Inflammatory macrophage treated with lipopolysaccharide for 1 hour (primary cell): ENCODE measurements at places on chromosomes 7 and 10.
A peak's percentile ranks its signal among the peaks of the same experiment; 100 is the strongest.

GRCh38 chr7:24982917-24983316 is 2.9 kb upstream of the OSBPL3 start:
- DNase-seq = no peak

DNA sequence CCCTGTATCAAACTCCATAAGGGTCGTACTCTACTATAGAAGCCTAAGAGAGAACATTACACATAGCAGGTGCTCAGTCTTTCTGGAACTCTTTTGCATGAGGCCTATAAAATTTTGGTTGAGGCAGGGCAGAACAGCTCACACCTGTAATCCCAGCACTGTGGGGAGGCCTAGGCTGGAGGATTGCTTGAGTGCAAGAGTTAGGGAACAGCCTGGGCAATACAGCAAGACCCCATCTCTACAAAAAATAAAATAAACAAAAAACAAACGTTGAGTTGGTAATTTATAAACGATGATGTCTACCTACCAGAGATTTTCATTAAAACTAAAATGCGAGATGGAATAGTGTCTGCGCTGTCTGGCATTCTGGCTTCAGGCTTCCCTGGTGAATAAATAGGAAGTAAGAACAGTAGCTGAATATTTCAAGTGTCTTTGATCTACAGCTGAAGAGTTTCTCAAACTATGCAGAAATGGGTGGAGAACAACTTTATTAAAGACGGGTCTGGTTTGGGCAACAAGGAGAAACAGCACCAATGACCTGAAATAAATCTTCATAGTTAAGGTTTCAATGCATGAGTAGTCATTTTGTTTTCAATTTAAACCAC is 774 bp downstream of the PON2 start:
- DNase-seq = peak; percentile 5

DNA sequence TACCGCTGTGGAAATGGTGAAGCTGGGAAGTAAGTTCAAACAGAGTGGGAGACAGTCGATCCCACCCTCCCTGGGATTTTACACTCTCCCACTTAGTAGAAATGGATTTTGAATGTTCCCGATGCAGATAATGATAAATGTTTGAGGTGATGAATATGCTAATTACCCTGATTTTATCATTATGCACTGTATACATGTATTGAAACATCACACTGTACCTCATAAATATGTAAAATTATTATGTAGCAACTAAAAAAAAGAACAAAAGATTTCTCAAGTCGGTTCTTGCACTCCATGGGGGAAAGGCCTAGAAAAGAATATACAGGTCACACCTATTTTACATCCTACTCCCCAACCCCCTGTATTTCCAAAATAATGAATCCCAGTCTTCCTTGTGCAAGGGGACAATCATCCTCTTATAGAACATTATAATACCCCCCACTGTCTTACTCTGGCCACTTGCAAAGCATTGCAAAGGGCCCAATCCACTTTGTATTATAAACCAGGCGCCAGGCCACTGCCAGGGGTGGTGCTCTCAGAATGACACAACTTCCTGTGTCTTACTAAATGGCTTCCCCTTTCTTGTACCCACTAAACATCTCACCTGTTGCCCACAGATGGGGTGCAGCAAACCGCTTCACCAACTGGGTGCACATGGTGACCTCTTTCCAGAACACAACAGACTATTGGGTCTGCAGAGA is 20.6 kb upstream of the OR2AE1 start:
- DNase-seq = no peak

GRCh38 chr7:65444899-65445823 is 71.5 kb downstream of the ZNF92 start:
- DNase-seq = no peak

- DNase-seq = no peak
Measured at GRCh38 chr7:2465928-2466327, 10.3 kb downstream of the GRIFIN start.

DNA sequence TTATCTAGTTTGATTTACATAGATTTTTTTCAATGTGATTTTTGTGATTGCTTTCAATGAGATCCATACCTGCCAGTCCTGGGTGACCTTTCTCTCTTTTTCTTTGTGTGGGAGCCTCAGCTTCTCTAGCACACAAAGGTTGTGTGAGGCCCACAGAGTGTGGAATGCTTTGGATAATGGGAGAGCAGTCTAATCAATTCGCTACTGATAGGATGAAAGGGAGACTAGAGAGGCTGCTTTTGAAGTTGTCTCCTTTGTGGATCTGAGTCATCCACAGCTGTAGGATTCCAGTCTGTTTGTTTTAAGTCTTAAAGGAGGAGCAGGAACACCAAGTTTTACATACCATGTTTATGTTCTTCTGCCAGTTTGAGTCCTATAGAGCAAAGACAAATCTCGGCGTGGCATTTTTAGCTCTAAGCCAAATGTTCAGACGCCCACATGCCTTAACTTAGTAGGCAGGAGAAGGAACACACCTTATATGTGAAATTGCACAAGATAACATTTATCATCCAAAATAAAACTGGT is 330.0 kb downstream of the ARL4A start:
- DNase-seq = no peak

DNA sequence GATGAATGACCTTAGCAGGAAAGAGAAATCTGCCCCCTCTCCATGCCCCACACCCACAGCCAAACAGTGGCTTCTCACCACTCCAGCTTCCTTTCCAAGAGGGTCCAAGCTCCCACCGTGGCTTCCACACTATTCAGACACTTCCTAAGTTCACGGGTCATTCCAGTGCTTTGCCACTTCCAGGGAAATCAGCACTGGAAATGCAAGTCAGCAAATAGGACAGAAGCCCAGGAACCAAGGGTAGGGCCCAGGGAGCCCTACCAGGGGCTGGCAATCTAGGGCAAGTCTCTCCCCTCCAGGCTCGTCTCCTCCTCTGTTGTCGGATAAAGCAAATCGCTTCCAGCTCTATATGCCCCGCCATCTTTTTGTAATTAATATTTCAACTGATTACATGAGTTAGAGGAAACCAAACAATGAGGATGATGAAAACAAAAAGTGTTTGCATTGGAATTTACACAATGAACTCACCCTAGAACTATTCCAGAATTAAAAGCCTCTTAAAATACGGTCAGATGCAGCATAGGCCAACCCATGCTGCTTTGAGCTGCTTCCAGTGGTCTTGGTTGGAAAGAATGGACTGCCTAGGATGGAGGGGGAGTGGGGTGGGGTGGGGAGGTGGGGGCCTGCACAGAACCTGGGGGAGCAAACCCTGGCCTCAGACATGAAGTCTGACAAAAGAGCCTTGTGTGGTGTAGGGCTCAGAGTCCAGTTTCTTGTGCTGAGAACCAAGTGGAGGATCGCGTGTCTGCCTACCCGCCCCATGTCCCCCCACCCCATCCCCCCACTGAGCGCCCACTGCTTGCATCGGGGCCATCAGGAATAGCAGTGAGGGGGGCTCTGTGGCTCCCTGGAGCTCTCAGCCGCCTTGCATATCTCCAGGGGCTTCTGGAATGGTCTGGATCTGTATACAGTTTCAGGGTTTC is 74.6 kb upstream of the CPXM2 start:
- no peak for DNase-seq

- no peak for DNase-seq
Measured at GRCh38 chr7:4460597-4460996, 221.5 kb upstream of the FOXK1 start.

DNA sequence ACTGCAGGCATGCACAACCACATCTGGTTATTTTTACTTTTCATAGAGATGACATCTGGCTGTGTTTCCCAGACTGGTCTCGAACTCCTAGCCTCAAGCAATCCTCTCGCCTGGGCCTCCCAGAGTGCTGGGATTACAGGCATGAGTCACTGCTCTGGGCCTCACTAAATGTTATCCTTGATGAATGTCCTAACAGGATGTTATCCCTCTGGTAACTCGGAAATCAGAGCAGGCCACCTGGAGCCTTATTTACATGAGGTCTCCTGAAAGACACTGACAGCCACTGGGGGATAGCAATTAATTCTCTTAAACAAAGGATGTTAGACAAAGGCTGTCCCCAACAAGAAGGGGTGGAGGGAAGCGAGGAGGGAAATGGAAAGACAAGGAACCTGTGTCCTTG is 4.5 kb upstream of the ZNF438 start:
- no peak for DNase-seq

DNA sequence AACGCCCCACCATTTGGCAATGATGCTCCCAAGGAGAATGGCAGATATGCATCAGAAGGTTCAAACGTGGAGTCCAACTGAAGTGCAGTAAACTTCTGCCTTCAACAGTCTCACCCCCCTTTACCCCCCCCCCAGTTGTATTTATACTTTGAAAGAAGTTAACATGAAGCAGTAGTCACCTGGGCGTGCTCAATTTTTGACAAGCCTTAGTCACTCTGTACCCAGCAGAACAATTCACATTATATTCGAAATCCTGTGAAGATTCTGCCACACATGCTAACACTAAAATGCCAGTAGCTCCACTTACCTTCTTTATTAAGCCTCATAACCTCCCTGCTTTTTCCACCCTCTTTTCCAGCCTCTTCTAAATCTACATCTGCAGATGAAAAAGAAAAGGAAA is 894 bp downstream of the ATXN7L1 start:
- DNase-seq = no peak

GRCh38 chr10:118405928-118406327 is 63.8 kb upstream of the FAM204A start:
- no peak for DNase-seq

GRCh38 chr7:21185653-21186265 is 242.1 kb upstream of the SP4 start:
- no peak for DNase-seq

DNA sequence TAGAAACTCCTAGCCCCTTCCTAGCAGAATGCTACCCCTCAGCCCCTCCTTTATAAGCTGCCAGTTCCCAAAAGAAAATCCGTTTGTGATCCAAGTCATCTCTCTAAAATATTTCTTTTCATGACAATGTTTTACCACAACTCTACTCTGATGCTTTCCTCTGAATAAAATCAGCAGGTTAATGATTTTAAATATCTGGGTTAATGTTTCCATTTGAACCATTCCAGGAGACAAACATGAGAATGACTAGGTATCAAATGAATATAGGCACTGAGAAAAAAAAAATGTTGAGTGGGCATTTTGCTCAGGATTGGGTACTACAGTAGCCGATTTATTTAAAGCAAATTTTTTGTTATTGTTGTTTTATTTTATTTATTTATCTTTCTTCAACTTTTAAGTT is 360.3 kb downstream of the WDR11 start:
- DNase-seq = no peak

- no peak for DNase-seq
Measured at GRCh38 chr10:89351412-89351779, 23.6 kb downstream of the IFIT3 start.

DNA sequence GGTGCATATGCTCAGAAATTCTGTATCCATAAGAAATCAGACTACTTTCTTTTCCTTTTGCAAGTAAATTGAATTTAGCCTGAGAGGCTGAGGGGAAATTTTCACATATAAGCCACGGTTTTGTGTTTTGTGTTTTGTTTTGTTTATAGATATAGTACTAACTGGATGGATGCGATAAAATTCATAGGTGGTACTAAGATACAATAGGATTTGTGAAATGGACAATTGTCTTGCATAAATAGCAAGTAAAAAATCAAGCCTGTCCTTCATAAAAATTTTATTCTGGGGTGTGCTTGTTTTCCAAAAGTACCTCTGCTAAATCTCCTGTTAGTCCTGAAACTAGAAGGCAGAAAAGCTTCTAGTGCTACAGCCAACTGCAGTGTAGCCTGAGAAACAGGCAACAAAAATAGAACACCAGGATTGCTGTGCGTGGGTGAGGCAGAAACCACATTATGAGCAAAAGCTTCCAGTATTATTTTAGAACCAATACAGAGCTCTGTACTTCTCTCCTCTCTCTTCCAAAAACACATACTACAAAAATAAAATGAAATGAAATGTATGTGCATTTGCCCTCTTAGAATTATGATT is 634 bp upstream of the HDAC9 start:
- peak; percentile 66 for DNase-seq

GRCh38 chr7:105978035-105978434 is 15.0 kb downstream of the CDHR3 start:
- DNase-seq = no peak

DNA sequence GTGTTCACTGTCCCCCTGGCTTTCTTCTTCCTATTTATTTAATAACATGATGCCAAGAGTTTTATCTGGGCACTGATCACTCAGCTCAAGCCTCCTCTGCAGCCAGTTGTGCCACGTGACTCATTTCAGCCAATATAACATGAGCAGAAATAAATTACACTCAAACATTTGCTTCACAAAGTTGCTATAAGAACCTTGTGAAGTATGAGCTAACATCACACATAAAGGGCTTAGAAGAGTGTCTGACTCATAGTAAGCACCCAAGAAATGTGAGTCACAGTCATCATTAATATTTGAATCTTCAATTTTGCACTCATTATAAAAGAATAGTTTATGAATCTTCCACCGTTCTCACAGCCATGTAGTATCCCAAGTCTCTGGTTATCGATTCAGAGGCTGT is 414.6 kb upstream of the NPVF start:
- peak; percentile 11 for DNase-seq

DNA sequence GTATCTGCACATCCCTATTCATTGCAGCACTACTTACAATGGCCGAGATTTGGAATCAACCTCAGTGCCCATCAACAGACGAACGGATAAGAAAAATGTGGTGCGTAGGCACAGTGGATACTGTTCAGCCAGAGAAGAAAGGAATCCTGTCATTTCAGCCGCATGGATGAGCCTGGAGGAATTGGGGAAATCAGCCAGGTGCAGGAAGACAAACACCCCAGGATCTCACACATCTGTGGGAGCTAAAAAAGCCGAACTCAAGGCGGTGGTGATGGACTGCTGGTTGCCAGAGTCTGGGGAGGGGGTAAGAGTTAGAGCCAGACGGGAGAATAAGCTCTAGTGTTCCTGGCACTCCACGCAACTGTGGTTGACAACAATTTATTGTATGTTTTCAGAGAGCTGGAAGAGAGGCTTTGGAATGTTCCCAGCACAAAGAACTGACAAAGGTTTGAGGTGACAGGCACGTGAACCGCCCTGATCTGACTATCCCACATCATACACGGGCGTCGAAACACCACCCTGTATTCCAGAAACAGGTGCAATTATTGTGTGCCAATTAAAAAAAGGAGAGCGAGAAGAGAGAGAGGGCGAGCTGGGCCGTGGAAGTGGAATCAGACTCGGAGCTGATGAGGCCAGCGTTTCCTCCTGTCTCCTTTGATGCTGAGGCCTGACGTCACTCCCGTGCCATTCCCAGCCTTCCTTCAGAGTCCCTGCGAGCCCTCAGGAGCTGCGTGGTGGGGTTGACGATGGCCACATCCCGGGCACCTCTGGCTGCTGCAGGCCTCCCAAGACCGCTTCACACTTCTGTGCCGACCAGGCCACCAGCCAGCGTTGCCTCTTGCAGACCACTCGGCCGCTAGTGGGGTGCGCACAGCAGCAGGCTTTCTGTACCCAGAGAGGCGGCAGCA is 189.5 kb downstream of the DNAJB6 start:
- DNase-seq = no peak
